ENCODE measurements at places on chromosomes 12 and 14. TPM values are rescaled to one million over a fixed set of nuclear protein-coding genes. Genes with fewer than 3 reads are reported as not detected.

OTOGL gene
- total RNA-seq, result 1.8 TPM

TEX22 gene
- total RNA-seq, result 0.15 TPM

TMEM263 gene
- total RNA-seq, result 80.2 TPM

NCAPD2 gene
- total RNA-seq, result 44.8 TPM

APOF gene
- total RNA-seq, result not detected

DEGS2 gene
- under 0.01 TPM for total RNA-seq

SDR9C7 gene
- total RNA-seq, result not detected

LMO3 gene
- total RNA-seq, result not detected

RASSF9 gene
- total RNA-seq, result 1.2 TPM

GZMB gene
- not detected for total RNA-seq

C3AR1 gene
- 0.15 TPM for total RNA-seq

NPFF gene
- not detected for total RNA-seq

GPRC5D gene
- total RNA-seq, result not detected

DIO2 gene
- total RNA-seq, result not detected

TMPRSS12 gene
- total RNA-seq, result not detected

NRXN3 gene
- under 0.01 TPM for total RNA-seq

BICDL1 gene
- total RNA-seq, result not detected

TSPAN11 gene
- not detected for total RNA-seq

PPM1H gene
- total RNA-seq, result 1.3 TPM

BMAL2 gene
- total RNA-seq, result 42.6 TPM

P2RX7 gene
- total RNA-seq, result 0.65 TPM

PLEKHD1 gene
- total RNA-seq, result under 0.01 TPM

TMEM132D gene
- total RNA-seq, result not detected

CAPZA3 gene
- total RNA-seq, result not detected

CPNE6 gene
- not detected for total RNA-seq

TMED8 gene
- total RNA-seq, result 11.0 TPM

TPH2 gene
- not detected for total RNA-seq

RDH16 gene
- not detected for total RNA-seq

PSMB11 gene
- total RNA-seq, result not detected

E2F7 gene
- total RNA-seq, result 6.8 TPM

SOX5 gene
- total RNA-seq, result 0.30 TPM
